T-helper 2 cell (primary cell): ENCODE measurements at places on chromosomes 2 and 18.

DNA sequence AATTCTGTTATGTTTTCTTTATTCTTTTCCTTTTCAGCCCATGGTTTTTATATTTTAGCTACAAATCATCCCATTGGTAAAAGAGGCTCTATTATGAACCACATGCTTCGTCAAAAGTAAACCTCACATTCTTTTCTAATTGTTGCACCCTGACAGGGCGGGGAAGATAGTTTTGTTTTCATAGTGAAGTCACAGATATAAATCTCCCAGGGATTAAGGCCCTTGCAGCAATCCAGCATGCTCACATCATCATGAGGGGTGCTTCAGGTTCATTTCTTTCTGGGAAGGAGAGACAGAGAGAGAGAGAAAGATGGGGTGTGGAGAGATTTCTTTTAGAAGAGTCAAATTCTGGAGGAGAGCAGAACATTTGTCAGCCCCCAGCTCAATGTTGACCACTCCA, 124.5 kb upstream of the CDC42EP3 start:
- DNase-seq = no peak

DNA sequence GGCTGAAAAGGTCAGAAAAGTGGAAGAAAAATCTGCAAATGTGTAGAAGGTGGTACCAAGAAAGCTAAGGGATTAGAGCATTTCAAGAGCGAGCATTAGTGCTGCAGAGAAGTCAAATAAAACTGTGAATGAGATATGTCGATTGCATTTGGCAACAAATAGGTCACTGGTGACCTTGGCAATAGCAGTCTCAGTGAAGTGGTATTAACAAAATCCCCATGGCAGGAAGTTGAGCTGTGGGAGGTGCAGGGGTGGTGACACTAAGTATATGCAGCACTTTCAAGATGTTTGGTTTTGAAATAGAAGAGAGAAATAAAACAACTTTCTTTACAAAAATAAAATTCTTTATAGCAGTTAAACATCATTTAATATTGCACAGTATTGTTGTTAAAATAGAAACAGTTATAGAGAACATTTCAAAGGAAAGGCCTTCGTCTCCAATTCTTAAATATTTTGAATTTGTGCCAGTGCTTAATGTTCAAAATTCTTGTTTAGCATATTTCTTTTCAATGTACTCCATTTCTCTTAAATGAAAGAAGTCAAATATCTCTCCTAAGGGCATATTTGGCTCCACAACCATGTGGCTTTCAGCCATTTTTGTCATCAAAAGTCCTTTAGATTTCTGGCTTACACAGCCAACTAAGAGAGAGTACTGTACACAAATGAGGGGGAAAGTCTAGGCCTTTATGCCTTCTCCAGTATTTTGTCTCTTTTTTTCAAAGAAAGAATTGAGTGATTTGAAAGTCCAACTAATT, 443.0 kb upstream of the MMADHC start:
- DNase-seq = no peak

- no peak for DNase-seq
These were observed 368.8 kb downstream of the LNPK start for GRCh38 chr2:175633227-175633626.

DNA sequence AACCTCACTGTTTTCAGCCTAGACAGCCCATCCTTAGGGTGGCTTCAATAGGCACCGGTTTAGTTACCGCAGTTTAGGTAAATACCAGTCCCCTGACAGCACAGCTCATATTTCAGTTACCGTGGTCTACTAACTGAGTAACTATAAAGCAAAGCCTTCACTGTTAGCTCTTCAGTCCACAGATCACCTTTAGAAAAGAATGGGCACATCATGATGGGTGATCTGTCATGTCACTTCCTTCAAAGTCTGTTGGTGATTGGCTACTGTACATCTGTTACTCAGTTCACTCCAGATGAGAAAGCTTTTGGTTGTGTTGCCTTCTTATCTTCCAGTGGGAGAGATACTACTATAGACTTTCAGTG, 21.0 kb downstream of the SLC20A1 start:
- DNase-seq = no peak

DNA sequence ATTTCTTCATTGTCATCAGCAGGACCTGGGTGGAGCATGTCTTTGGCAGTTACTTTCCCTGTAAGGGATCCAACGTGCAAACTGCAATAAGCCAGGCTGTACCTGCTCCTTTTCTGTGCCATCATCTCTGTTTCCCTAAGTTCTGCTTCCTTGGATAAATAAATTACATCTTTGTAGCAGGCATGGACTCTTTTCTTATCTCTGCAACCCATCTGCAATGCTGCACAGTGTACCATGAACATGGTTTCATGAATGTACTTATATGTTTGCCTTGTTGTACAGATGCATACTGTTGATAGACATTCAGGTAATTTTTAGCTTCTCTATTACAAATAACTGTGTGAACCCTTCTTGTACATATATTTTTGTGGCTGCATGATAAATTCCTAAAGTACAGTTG, 616.7 kb upstream of the PIK3C3 start:
- no peak for DNase-seq

DNA sequence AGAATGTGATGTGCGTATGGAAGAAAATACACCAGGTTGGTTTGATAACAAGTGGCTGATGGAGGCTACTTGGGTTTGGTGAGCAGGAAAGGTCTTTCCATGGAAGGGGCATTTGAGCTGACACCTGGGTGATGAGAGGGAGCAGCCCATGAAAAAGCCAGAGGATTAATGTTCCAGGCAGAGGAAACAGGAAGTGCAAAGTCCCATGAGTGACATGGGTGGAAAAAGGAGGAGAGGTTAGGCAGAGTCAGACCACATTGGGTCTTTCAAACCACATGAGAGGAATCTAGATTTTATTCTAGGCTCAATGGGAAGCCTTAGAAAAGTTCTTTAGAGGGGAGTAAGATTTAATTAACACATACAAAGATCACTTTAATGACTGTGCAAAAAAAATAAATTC, 195.7 kb downstream of the LRATD1 start:
- no peak for DNase-seq

GRCh38 chr2:205868773-205869333, 186.6 kb downstream of the NRP2 start:
- DNase-seq = no peak

DNA sequence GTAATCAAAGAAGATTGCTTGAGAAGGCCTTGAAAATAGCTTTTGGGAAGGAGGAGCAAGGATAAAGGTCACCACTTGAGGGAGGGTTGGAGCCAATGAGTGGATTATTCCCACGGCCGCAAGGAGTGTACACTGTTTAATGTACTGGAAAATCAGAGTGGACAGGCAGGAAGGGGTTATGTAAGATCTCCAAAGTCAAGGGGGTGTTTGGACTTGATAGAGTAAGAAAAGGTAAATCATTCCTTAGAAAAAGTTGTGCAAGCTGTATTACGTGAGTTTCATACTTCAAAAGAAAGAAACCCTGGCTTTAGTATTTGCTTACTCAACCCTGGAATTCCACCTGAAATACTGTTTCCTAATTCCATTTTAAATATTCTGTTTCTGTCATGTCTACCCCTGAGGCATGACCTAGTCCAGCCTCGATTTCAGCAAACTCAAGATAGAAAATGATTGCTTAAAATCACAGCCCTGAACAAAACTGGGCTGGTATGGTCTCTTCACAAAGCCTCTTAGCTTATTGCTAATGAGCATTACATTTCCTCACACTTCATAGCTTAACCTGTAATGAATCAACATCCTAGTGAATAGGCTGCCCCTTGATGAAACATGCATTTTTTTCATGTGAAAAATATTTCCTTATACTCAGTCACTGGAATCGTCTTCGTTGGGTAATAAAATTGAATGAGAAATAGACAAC, 1.1 kb downstream of the MREG start:
- DNase-seq = no peak

DNA sequence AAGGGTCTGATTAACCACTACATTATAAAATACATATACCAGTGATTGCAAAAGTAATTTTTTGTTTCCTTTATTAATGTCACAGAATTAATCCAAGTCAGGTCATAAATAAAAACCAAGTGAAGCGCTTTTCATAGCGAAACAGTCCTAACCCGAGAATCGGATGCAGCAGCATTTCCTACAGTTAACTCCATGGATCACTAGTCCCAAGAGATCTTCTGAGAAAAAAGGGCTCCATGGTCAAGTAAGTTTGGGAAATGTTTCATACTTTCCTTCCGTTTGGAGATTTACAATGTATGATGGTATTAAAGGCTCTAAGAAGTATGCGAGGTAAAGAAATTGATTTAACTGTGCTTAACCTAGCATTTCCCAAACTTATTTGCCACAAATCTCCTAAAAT, 85.2 kb downstream of the NOL10 start:
- no peak for DNase-seq
